Mesenteric fat pad (tissue), 1 donor: ENCODE measurements at places on chromosomes 6 and 20. TPM values are rescaled to one million over a fixed set of nuclear protein-coding genes. Genes with fewer than 3 reads are reported as not detected.
A peak's percentile ranks its signal among the peaks of the same experiment; 100 is the strongest.

DNA sequence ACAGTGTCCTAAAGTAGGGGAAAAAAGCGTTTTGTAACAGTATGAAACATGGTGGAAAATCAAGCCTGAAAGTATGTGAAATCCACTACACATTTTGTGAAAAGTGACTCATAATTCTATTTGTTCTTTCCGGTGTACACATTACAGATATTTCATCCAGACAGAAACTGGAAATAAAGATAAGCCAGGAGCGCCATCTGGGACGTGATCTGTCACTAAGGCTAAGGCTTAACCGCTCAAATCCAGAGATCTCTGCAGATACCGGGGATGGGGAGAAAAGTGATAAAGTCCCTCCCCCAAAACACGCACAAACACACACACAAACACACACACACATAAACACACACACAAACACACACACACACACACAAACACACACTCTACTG is 26.6 kb upstream of the SRSF6 start:
- DNase-seq, result no peak

DNA sequence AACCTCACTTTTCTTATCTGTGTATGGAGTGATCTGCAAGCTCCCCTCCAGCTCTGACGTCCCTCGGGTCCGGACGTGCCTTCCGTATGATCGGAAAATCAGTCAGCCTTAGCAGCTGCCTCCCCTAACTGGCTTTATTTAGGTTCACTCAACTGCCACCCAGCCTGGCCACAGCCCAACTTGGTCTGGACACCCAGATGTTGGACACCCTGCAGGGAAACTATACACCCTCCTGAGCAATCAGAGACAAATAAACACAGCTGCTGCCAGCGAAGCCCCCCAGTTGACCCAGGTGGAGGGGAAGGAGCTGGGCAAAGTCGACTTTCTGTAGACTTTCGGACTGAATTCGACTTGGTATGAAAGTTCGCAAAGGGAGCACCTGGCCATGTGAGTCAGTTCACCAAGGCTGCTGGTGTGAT is 28.9 kb downstream of the TBC1D7 start:
- DNase-seq, result no peak

DNA sequence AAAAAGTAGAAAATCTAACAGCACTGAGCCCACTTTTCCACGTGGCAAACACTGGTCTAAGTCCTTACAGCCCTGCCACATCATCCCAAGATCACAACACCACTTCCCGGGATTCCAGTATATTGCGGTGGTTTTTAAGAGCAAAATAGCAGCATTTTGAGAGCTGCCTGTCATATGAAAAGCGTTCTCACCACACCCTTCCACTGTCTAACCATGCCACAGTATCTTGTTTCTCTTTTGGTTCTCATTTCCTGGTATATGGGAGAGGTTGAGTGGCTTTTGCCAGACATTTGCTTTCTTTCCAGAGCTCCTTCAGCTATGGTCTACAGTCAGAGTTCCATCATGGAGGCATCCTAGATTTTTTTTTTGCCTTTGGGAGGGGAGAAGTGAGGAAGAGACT is 243.0 kb downstream of the TSHZ2 start:
- no peak for DNase-seq

- DNase-seq, result no peak
Observed at GRCh38 chr20:50611128-50611810, 80.1 kb downstream of the RIPOR3 start.

DNA sequence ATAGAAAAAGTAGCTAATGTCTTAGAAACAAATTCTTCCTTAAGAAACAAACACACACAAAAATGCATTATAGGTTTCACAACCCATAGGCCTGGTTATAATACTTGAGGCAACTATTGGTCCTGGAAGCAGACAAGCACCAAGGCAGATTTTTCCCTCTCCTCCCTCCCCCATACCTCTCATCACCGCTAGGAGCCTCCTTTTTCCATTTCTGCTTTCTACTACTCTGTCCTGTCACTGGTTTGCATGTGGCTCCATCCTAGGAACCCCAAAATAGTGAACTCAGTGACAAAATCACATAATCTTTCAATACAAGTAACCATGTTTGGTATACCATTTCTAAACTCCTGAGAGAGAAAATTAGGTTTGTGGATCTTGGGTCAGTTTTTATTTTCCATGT is 66.1 kb downstream of the HMGCLL1 start:
- DNase-seq, result no peak

Gene SLC25A27
- total RNA-seq, result 12.9 TPM

GRCh38 chr6:44219053-44219814 is 2.5 kb downstream of the MYMX start:
- peak; percentile 94 for DNase-seq

DNA sequence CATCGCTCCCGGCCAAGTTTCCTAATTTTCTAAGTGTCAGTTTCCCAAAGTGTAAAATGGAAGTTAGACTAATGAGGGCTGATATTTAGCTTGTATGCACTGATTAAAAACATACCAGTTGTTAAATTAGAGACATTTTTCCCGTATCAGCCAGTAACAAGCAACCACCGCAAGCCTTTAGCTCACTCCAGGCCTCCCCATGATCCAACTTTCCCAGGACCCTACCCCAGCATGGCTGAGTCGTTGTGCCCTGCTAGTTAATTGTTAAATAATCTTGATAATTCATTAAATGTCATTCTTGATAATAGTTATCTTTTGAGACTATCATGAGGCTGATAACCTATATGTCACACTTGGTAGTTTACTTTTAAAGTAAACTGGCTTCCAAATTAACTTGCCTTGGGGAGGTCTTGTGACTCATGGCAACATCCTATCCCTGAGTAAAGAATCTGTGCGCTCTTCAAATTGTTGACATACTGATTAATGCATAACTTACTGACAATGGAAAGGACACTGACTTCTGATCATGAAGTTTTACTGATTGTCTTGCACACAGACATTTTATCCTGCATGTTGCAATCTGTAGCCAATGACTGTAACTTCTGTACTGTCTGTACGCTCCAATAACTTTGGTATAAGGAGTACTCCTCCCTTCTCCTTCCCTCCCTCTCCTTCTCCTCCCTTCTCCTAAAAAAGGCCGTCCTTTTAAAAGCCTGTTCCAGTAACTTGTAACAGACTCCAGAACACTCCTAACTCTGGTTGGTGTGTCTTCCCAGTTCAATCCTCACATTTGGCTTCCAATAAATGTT is 6.3 kb upstream of the GTF3C6 start:
- no peak for DNase-seq

- no peak for DNase-seq
Observed at GRCh38 chr6:121142093-121142492, 192.2 kb downstream of the TBC1D32 start.

Gene PLN
- 5.6 TPM for total RNA-seq

- no peak for DNase-seq
Observed at GRCh38 chr6:140561701-140562100, 1187.3 kb upstream of the CITED2 start.

Gene CAGE1
- not detected for total RNA-seq

Gene HMGN3
- total RNA-seq, result 37.0 TPM

Gene TMEM242
- total RNA-seq, result 9.6 TPM

Gene OR2H1
- not detected for total RNA-seq

GRCh38 chr6:165049362-165049761 is 260.0 kb downstream of the C6orf118 start:
- DNase-seq, result no peak

DNA sequence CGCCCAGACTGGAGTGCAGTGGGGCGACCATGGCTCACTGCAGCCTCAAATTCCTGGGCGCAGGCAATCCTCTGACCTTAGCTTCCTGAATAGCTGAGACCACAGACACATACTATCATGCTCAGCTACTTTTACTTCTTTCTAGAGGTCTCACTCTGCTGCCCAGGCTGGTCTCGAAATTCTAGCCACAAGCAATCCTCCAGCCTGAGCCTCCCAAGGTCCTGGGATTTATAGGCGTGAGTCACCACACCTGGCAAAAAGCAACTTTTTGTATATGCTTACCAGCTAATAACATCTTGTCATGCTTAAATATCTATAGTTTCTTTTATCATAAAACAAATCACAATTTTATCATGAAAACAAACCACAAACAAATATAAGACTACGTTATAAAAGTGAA is 23.0 kb downstream of the RNASET2 start:
- peak; percentile 51 for DNase-seq

DNA sequence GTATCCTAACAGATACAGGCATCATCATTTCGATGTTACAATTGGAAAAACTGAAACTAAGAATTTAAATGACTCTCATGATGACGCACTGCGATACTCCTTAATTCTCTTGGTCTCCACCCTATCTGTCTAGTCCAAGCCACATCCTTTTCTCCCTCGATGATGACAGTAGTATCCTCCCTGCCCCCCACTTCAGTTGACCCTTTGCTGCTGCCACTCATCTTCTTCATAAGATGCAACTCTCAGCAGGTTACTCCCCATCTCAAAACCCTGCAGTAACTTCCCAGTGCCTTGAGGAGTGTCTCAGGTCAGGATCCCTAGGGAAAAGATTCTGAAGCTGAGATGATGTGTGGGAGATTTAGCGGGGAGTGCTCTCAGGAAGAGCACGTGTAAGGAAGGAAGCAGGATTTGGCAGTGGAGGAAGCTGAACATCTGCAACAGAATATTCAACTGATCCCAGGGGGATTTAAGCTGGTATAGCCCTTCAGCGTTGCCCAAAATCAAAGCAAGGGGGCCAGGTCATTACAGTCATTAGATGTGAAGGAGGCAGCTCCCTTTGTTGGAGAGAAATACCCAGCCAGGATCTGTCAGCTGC is 16.1 kb downstream of the JPH2 start:
- DNase-seq, result no peak

DNA sequence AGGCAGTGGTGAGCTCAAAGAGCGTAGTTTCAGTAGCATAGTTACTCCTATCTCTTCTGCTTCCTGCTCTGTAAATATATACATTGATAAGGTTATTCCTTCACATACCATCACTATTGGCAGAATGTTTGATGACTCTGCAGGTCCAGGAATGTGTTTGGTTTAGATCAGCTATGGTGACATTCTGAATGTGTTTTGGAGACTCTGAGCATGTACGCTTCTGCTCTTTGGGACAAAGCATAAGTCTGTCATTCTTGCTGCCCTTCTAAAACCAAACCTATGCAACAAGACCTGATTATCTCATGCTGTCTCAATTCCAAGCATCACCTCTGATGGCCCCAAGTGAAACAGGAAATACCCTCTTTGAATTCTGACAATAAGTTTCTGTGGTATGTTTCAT is 1074.3 kb downstream of the KIF16B start:
- no peak for DNase-seq

DNA sequence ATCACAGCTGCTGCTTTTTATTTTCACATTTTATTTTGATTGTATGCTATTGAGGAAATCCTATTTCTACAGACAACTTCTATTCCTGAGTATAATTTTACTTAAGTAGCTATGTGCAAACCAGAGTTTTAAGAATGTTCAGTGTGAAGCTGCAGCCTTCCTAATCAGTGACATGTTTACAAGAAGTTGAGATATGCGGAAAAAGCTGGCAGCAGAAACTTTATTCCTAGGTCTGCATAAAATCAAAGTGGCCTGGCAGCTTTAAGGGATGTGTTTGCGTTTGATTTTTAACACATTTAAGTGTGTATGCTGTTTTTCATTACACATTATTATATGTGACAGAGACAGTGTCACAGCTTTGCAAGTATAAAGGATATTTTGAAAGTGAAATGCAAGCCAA is 26.3 kb downstream of the MAPK14 start:
- DNase-seq, result no peak

Gene TP53TG5
- not detected for total RNA-seq

GRCh38 chr6:137547186-137547585 is 53.0 kb upstream of the OLIG3 start:
- DNase-seq, result no peak

GRCh38 chr6:154314084-154314483 is 42.5 kb downstream of the IPCEF1 start:
- DNase-seq, result no peak

GRCh38 chr6:14476793-14477531 is 359.4 kb downstream of the CD83 start:
- DNase-seq, result no peak

DNA sequence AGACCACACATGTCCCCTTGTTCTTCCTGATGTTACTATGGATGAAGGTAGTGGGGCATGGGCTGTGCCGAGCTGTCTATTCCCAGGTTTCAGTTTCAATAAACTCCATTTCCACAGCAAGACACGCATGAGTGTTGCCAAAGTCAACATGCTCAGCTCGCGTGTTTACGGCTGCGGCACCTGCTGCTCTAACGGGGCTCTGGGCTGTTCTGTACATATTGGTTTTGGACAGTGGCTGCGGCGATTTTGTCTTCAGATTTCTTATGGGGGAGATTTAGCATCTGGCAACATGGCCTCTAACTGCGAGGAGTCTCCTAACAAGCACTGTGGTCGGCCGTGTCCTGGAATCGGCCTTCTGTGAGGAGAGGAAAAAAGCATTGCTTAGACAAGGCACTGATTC is 58.6 kb downstream of the TMEM242 start:
- DNase-seq, result no peak

GRCh38 chr6:135064586-135064985 is 10.0 kb upstream of the HBS1L start:
- DNase-seq, result no peak

DNA sequence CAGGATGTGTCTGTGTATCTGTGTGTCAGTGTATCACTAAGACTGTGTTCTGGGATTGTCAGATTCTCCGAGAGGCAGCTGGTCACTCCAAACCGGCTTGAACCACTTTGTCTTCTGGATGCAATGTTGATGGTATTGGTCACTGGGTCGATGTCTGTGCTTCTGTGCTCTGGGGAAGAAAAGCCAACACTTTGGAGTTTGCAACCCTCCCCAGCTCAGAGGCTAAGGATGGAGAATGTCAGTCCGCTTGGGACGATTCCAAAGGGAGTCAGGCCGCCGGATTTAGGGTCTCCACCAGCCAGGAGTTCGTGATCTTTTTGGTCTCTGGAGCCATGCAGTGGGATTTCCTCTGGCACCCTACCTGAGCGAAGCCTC is 5.2 kb downstream of the MAFB start:
- peak; percentile 69 for DNase-seq

DNA sequence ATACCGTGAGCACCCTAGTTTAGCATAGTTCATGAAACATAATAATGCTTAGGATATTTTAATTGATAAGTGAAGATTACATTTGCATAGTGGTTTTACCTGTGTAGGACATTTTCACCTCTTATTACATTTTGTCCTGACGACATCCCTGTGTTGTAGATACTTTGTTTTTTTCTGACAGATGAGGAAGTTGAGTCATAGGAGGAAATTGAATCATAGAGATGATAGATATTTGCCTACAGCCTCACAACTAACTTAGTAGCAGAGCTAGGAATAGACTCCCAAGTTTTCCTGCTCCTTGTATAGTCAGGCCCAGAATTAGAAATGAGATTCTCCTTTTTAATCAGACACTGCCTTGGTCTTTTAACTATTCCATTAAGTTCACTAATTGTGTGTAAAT is 100.5 kb upstream of the SUPT3H start:
- DNase-seq, result no peak

DNA sequence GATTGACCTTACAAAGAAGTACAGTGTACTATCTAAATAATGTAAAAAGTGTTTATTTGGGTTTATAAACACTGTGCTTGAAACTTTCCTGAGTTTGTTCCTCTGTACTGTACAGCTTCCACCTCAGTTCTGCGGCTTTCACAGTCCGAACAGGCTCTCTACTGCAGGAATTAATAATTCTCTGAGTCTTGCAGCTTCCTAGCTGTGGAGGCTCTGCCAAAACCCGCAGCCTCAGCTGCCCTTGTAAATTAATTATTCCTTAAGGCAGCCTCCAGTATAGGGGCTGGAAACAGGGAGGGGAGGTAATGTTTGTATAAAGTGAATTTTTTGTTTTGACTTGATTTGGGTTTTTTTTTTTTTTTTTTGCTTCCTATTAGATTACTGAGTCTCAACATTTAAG is 19.2 kb downstream of the TSPYL4 start:
- no peak for DNase-seq

GRCh38 chr20:15842872-15843271 is 730.4 kb downstream of the KIF16B start:
- no peak for DNase-seq

GRCh38 chr6:41821266-41821665 is 33.8 kb downstream of the TOMM6 start:
- DNase-seq, result no peak

Gene TBC1D20
- 47.0 TPM for total RNA-seq
